NCI-H187 (cell line): ENCODE measurements at places on chromosomes 6 and 20.
A peak's percentile ranks its signal among the peaks of the same experiment; 100 is the strongest.

GRCh38 chr6:18206591-18206990 lies 51.4 kb downstream of the KDM1B start:
- DNase-seq = peak; percentile 39

DNA sequence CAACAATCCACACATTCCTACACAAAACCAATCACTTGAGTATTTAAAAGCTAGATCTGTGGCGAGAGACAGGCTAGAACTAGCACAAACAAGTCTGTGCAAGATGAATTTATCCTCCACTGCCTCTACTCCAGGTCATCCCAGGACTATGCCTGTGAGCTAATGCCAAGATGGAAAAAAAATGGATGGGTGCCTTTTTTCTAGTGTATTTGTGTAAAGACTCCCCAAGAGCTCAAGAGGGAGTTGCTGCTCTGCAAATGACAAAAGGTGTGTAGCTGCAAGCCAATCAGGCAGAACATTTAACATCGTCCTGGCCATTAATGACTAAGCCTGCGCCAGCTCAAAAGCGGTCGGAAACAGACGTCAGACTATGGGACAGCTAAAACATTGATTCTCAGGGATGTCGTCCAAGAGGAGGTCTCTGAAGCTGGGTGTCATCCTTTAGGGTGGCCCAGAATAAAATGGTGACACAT lies 21.9 kb downstream of the ATXN1 start:
- no peak for DNase-seq

GRCh38 chr20:6664574-6664973 lies 102.9 kb upstream of the BMP2 start:
- DNase-seq = no peak

GRCh38 chr6:42427871-42428270 lies 23.9 kb downstream of the TRERF1 start:
- no peak for DNase-seq

DNA sequence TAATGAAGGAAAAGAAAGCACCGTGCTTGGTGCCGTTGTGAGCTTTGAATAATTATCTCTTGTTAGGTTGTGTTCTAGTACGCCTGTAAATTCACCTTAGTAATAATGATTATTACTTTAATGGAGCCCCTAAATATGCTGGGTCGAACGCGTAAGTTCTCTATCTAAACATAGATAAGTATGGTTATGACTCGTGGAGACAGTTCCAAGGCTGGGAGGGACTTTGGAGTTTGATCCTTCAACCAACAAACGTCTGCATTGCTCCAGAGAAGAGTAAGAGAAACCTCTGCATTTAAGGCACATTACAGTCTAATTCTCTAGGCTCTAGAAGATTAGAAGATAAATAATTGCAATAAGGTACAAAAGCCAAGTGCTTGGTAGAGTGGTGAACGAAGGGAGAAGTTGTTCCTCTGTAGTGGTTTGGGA lies 514 bp downstream of the ACOT13 start:
- DNase-seq = no peak

GRCh38 chr6:158071121-158072082 lies 89.7 kb downstream of the SYNJ2 start:
- DNase-seq = no peak

GRCh38 chr20:9206486-9206885 lies 137.6 kb downstream of the PLCB4 start:
- no peak for DNase-seq

- no peak for DNase-seq
Observed at GRCh38 chr6:111880181-111880888, 7.1 kb upstream of the FYN start.

DNA sequence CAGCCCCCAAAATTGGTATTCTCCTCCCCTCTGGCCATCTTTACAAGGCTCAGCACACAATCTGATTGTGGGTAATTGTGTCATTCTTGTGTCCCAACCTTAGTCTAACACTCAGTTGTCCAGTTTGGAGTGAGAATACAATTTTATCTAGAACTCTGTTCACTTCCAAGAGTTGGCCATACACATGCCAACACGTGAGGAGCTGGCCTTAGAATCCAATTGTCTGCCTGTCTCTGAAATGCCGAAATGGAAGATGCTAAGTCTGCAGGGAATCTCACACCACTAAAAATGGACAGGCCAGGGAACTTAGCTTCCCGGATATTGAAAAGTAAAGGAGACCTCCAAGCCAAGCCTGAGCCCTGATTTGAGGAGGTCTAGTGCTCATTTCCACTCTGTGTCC lies 12.3 kb downstream of the FOXA2 start:
- DNase-seq = no peak

DNA sequence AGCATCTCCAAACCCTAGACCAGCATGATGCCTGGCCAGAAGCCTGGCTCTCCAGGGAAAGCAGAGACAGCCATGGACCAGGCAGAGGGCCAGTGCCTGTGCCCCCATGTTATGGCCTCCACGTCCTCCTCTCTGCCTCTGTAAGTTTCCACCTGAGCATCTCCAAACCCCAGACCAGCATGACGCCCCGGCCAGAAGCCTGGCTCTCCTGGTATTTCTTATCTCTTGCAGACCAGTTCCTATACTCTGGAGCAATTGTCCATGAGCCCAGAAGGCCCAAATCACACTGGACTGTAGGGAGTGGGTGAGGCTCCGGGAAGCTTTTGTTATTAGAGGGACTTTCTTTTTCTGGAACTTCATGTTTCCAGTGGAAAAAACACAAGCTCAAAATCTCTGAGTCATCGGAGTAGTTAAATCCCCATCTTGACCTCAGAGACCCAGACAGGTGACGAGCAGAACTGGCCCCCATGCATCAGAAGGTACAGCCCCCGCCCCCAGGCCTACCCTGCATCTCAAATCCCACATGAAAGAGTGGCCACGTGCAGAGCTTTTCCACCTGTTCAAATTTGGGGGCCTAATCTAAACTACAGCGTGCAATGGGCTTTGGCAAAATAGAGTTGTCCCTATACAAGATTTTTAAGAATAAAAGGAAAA lies 110.2 kb upstream of the FOXQ1 start:
- no peak for DNase-seq

DNA sequence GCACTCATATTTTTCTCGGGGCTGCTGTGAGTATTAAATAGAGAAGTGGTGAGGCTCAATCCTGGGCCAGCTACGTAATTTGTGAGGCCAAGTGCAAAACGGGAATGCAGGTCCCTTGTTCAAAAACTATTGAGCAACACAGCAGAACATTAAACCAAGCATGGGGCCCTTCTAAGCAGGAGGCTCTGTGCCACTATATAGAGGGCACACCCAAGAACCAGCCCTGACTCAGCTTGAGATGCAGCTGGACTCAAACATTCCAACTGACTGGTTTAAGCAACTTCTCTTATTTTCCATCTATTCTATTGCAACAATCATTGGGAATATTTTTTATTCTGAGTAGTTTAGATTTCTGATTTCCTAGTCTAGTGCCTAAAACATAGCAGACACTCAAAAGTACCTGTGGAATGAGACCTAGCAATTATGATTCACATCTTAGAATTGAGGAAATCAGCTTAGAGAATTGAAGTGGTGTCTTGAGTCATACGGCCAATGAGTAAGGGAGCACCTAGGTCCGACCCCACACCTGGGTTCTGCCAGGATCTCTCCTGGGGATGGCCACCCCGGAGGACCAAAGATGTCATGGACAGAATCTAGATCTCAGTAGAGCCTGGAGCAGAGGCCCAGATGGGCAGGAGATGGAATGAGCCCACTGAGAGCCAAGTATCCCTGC lies 1.3 kb downstream of the SIRPB2 start:
- DNase-seq = no peak

DNA sequence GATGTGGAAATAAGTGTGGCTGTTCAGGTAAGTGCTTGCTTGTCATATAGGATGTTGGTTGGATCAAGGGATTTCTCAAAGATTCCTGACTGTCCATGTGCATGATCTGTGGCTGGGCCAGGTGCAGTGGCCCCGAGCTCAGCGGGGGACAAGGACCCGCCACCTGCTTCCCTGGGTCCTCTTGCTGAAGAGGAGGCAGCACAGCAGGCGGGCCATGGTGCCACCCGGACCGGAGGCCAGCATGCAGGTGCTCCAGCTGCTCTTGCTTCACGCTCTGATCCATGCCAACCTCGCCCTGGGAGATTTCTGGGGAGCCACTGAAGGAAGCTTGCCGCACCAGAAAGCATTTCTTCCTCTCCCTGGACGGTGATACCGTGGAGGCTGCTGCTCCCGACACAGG lies 173.8 kb downstream of the HIVEP2 start:
- DNase-seq = no peak

- no peak for DNase-seq
Observed at GRCh38 chr6:1363298-1363697, 26.1 kb upstream of the FOXF2 start.

DNA sequence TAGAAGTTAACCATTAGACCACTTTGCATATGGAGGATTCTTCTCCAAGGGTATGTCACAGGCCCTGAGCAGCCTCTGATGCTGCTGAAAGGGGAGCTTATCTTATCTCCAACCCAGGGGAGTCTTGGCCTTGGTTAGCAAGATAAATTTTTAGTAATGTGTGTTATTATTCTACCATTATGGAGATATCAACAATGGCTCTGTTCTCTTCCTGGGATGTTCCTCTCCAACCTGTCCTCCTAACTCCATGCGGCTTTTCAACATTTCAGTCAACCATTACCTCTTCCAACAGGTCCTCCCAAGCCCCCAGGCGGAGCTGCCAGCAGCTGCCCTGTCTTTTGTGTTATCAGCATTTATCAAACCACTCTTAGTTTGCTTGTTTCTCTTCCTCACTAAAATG lies 48.4 kb upstream of the FOXC1 start:
- DNase-seq = no peak

DNA sequence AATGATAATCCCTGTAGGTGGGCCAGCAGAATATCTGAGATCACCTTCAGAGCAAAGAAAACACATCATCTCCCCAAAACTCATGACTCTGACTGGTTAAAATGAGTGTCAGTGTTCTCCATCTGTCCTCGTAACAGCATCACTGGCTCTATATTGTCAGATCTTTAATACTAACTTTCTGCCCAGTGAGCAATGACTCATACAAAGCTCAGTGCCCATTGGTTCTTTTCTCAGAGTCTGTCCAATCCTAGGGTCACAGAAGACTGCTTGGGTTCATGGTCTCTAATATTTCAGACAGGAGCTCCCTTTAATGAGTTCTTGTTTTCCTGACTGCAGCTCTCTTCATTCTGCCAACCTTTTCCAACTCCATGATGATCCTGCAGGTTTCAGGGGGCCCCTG lies 36.4 kb downstream of the HLA-DPB1 start:
- DNase-seq = no peak

- DNase-seq = no peak
Observed at GRCh38 chr6:13026557-13026956, 301.8 kb downstream of the TBC1D7 start.

DNA sequence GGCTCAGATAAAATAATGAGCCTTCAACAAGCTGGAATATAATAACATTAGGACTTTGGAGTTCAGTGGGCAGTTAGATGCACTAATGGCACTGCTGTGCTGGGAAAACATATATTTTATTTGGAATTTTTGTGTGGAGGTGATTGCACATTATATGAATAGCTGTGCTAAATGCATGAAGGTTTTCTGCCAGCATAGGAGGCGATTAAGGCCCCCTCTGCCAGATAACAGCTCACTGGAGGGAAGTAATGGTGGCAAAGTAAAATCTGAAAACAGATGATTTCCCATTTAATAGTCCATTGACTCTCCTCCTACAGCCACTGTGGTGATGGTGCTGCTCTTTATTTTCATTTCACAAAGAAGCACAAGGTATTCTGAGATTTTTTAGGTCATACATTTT lies 326.0 kb downstream of the GRIK2 start:
- no peak for DNase-seq

GRCh38 chr6:7047128-7047527 lies 60.6 kb upstream of the RREB1 start:
- DNase-seq = no peak

DNA sequence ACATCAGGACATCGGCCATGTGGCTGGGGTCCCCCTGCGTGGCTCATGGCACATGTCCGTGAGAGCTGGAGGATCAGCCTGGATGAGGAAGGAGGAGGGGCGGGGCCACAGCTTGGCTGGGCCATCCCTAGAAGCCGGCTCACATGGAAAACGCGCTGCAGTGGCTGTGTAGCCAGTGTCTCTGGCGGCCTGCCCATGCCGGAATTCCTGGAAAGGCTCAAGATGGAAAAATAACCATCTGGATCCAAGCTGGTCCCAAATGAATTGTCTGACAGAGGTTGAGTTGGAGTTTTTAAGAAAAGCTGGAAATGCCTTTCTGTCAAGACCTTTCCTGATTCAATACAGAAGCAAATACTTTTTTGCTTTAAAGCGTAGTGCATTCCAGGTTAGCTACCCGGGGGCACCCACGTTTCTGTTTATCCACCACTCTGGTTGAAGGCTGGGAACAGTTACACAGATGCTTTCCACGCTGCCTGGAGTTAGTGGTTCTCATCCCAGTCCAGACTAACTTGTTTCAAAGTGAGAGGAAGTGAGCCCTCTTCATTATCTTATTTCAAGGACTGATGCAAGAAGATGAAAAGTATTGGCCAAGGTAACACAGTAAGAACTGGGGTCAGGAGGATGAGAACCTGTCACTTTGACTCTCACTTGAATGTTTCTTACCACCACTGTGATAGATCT lies 99.0 kb downstream of the GMPR start:
- DNase-seq = no peak

- peak; percentile 41 for DNase-seq
Observed at GRCh38 chr20:15297059-15297875, 959.9 kb upstream of the FLRT3 start.

GRCh38 chr6:166950443-166950821 lies 5.9 kb downstream of the RNASET2 start:
- DNase-seq = no peak

GRCh38 chr6:150967910-150968309 lies 102.4 kb downstream of the MTHFD1L start:
- no peak for DNase-seq

GRCh38 chr6:13445005-13445743 lies 42.2 kb downstream of the GFOD1 start:
- peak; percentile 77 for DNase-seq

- no peak for DNase-seq
Observed at GRCh38 chr20:3514012-3514642, 43.3 kb downstream of the ATRN start.

DNA sequence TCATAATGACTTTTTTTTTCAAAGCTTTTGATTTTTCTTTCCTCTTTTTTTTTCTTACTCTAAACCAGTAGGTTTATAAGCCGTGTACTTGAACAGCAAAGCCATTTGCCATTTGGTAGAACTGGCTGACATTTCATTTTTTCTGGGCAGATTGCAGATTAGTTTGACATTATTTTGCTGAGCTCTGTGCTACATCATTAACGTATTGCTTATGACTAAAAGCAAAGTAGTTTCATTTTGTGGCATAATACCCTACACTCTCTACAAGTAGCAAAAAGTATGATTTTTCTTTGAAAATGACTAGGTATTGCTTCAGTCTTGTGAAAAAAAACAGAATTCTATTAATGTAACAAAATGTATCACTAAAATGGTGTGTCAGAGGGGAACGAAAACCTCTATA lies 141.3 kb downstream of the GRIK2 start:
- no peak for DNase-seq

GRCh38 chr6:104930939-104931338 lies 26.0 kb upstream of the LIN28B start:
- DNase-seq = no peak
